Gastroesophageal sphincter (tissue), 4 donors: ENCODE measurements at places on chromosomes 2 and 18. TPM values are rescaled to one million over a fixed set of nuclear protein-coding genes. Genes with fewer than 3 reads are reported as not detected.
A peak's percentile ranks its signal among the peaks of the same experiment; 100 is the strongest.

DNA sequence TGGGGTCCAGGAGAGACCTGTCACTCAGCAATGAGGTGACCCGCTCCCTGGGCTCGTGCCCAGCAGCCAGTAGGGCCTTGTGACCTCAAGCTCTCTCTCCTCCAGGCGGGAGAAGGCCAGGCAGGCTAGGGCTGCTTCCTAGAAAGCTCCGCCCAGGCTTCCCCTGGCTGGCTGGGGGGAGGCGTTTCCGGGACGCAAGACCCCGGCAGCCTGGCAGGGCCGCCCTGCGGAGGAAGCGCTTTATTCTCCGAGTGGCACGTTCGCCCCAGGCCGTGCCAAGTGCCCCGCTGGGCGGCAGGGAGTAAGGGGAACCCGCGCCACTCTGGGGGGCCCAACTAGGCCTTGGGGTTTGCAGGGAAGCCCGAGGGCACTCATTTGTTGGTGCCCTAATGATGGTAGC, 21.2 kb upstream of the EPAS1 start:
- peak; percentile 75 for ATAC-seq

GRCh38 chr2:109065391-109065734, 63.6 kb upstream of the SH3RF3 start:
- ATAC-seq: peak; percentile 48

DNA sequence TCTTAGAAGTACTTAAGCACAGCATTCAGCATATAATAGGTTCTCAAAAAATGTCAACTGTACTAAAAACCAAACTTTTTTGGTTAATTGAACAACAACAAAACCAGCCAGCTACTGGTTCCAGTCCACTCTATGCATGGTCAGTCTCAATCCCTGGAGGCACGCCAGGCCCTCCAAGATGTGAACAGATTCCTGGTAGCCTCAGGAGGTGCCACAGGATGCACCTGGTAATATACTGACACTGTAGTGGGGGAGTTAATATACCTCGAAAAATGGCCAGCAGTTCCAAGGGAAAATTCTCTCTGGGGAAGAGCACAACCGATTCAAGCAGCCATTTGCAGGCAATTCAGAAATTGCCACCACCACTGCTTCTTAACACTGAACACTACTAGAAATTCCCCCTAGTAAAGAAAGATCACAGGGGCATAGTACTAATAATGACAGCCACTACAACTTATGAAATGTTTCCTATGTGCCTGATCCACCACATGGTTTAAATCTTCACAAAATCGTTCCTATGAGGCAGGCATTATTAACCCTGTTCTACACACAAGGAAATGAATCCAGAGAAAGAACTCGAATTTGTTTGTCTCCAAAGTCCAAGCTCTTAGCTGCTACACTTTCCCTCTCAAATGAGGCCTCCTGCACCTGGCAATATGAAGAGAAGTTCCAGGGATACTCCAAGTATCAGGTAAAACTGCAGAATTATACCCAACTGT, 3.4 kb downstream of the MGAT4A start:
- no peak for ATAC-seq

DNA sequence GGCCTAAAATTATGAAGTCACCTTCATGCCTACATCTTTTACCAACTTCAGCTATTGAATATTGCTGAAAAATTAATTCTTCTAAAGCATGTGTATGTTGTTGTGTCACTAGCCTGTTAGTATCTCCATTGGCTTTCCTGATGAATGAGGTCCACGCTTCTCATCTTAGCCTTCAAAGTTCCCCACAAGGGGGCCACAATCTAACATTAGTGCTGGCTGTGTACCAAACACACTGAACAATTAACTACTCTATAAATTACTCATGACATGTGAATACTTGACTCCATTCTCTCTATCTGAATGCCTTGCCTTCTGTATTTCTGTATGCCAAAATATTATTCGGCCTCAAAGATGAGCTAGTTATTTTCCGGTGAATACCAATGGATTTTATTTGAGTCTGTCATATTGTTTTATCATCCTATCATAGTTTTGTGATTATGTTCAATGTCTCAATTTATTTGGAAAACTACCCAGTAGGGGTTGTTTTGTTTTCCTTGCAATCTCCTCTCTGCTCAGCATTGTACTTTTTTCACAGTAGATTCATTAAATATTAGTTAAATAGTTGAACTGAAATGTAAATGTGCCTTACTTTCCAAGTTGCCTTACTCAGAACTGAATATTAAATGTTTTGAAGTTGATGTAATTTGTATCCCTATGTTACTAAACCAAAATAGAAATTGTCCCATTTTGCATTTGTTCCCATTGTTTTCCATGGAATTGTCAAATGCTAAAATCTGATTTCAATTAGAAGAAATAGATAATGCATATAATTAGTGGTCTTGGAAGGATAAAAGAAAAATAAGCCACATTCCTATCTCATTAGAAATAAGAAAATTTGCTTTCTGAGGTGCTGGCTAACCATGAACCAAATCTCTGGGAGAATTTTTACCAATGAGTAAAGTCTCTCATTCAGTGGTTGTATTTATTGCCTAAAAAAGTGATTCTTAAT, 208.4 kb upstream of the COL3A1 start:
- no peak for ATAC-seq

- no peak for ATAC-seq
Observed at GRCh38 chr2:146246736-146247523, 1597.9 kb upstream of the ACVR2A start.

- no peak for ATAC-seq
Observed at GRCh38 chr2:150484006-150484405, 3.5 kb downstream of the RND3 start.

- ATAC-seq: peak; percentile 3
Observed at GRCh38 chr2:95122197-95122551, 566 bp upstream of the MRPS5 start.

GRCh38 chr2:71575966-71576365, 122.6 kb downstream of the DYSF start:
- ATAC-seq: no peak

DNA sequence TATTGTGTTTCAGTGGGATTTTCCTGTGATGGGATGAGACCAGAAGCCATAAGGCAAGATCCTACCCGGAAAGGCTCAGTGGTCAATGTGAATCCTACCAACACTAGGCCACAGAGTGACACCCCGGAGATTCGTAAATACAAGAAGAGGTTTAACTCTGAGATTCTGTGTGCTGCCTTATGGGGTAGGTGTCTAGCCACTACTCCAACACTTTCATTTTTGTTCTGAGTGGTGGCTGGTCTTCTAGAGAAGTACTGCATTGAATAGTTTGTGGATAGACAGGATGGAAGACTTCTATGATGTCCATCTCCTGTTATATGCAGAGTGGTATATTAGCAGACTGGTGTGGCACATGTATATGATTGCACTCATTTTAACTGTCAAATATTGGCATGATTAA, 117.7 kb upstream of the IL1R2 start:
- ATAC-seq: no peak

DNA sequence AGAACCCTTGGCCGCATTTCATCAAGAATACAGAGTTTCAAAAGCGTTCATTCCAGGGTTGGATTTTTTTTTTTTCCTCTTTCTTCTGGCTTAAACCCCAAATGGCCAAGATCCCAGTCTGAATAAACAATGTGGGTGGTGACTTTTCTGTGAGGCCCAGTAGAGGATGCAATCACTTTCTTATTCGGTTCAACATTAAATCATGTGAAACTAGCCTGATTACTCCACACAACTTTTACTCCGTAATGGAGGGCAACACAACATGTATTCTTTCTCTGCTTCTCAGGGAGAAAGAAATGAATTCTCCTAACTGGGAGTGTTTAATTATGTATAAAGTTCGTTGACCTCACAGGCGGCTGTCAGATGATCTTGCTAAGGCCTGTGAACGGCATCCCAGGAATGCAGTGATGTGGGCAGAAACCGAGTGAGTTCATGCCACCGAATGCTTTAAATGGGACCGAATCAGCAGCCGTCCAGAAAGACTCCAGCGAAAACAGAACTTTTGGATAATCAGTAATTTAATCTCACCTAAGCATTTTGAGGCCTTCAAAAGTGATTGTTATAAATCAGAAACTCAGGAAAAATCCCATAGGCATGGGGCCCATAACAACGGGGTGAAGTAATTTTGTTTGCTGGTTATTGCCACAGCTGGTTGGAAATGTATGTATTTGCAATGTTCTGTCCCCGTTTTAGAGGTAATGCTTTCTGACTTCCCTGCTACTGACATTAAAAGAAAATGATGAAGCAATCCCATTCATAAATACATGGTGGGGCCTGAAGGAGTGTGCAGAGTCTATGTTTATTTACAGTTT, 81.5 kb downstream of the BCL2 start:
- ATAC-seq: peak; percentile 82

- peak; percentile 80 for ATAC-seq
Observed at GRCh38 chr2:237207646-237208045, 122.0 kb downstream of the COPS8 start.

DNA sequence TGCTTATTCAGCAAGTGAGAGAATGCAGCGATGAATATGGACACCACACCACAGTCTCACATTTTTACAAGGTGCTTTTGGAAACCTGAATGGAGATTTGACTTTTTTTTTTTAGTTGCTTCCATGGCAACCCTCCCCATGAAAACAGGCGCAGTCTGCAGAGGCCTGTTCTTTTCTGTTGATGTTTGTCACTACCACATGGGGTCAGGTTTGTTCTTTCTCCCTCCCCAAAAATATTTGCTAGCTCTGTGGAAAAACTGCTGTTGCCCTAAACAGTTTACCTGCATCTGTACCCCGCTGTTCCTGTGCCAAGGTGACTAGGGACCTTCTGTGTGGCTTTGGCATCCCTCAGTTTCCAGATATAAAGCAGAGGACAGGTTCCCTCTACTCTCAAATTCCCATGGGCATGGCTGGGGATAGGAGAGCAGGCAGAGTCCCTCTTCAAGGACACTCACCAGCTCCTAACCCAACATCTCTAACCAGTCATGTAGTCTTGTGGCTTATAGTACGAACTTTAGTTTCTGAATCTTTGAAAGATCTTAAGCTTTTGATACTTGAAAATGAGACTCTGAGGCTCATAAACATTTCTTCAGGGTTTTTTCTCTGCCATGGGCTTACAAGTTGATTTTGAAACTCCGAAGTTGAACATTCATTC, 14.7 kb upstream of the MAPRE2 start:
- ATAC-seq: no peak

Gene RIF1
- 53.7 TPM for total RNA-seq

Gene ALPP
- total RNA-seq: not detected

Gene NEURL3
- total RNA-seq: not detected

Gene RAD51AP2
- 0.13 TPM for total RNA-seq
